ENCODE measurements at places on chromosomes 4 and X.

GRCh38 chr4:26406346-26406975 is 83.8 kb downstream of the CCKAR start:
- DNase-seq: no peak

- DNase-seq: no peak
Measured at GRCh38 chrX:108162265-108162664, 70.7 kb downstream of the ATG4A start.

DNA sequence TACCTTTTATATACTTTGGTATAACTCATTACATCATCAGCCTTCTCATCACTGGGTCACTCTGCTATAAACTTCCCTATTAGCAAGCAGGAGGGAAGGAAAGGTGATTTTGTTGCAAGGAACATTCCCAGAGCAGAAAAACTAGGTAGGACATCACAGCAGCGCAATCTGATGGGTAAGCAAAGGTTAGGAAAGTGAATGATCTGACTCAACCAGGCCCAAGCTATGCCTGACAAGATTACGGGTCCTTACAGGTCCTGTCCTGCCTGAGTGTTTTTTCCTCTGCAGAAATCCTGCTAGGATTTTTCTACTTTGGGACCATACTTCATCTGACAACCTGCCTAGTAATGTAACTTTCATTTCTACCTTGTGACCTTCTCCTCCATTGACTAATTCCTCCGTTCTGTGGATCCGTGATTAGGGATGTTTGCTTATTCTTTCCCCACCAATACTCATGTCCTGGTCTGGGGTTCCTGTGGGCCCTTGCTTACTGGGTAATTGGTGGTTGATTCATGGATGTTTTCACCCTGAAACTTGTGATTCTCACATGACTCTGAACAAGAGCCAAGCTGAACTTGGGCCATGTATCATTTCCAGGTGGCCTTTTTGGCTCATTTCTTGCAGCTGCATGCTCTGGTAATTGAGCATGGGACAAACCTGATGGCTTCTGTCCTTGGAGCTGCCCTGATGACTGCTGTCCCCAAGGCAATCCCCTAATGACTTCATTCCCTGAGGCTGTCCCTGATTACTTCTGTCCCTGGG is 111.9 kb upstream of the KIT start:
- no peak for DNase-seq

- DNase-seq: no peak
Measured at GRCh38 chr4:173508386-173509035, 21.5 kb downstream of the HAND2 start.

- DNase-seq: no peak
Measured at GRCh38 chr4:169664615-169665014, 44.2 kb downstream of the CLCN3 start.

DNA sequence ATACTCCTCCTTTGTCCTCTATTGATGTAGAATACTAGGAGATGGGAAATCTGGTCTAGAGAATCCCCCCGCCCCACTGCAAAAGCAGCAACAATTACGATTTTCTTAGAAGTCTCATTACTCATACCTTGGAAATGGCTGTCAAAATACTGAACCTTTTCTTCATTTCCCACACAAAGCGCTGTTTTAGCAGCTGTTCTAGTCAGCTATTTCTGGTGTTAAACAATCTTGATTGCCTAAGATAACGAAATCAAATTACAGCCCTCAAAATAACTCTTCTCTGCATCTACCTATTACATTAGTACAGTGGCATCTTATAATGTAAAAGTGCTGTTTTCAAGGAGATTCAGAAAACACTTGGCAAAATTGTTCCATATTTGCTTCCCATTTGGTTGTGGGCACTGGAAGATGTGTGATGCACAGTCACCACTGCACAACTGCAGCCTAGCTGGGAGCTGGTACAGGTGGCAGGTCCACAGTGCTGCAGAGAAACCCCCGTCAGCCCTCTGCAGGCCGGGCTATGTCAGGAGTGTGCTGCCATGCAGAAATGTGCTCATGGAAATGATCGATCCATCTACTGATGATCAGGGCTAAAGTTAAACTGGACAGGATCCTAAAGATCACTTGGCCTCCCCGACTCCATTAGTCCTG is 50.4 kb downstream of the TBC1D9 start:
- no peak for DNase-seq

GRCh38 chr4:146095860-146096259 is 79.7 kb upstream of the LSM6 start:
- DNase-seq: no peak

GRCh38 chr4:149344436-149344835 is 471.2 kb downstream of the IQCM start:
- peak; percentile 18 for DNase-seq

- no peak for DNase-seq
Measured at GRCh38 chr4:183343730-183344129, 21.5 kb upstream of the CLDN24 start.

DNA sequence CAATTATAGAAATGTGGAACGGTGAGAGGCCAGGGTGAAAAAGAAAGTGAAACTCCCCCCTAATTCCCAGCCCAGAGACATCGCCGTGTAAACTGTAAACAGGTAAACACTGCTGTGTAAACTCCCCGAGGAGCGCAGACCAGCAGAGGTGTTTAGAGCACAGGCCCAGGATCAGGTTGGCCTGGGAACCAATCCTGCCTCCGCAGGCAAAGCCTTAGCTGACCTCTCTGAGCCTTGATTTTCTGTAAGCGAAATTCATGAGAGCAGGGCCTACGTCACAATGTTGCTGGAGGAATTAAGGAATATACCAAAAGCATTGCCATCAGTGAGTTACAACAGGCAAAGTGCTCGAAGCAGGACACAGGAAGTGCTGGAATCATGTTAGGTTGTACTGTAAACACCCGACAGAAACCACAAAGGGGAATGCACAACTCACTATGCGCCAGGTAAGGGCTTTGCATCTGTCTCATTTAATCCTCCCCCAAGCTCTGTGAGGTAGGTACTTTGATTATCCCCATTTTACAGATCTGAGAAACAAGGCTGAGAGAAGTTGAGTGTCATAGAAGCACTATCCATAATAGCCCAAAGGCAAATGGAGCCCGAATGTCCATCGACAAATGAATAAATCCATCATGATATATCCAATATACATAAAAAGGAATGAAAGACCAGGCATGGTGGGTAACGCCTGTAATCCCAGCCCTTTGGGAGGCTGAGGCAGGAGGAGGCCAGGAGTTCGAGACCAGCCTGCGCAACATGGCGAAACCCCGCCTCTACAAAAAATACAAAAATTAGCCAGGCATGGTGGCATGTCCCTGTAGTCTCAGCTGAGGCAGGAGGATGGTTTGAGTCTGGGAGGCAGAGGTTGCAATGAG is 30.7 kb upstream of the KIAA0232 start:
- no peak for DNase-seq

- no peak for DNase-seq
Measured at GRCh38 chrX:45295259-45295986, 94.7 kb upstream of the DIPK2B start.

GRCh38 chr4:40046311-40046980 is 10.2 kb upstream of the N4BP2 start:
- peak; percentile 61 for DNase-seq

DNA sequence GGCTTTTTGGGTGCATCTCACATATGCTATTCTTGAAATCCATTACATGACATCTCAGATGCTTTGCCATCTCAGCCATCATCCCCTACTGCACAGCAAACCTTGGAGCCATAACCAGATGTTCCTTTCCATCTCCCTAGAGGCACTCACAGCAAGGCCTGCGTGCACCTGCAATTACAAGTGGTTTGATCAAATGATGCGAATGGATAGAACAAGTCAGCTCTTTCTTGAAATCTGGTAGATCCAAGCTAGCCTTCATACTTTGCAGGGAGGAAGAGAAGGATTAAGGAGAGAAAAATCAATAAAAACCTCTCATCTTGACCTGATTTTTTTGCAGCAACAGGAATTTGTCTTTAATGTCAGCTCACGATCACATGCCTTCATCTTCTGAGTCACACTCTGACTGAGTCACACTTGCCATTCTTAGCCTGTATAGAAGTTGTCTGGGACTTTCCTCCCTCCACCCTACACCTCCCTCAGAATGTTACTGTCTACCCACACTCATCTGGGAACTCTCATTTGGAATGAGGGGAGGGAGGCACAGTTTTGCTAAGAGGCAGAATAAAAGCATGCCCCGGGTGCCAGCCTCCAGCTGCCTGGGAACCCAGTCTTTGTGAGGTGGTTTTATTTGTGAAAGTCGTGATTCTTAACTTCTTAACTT is 11.9 kb upstream of the TRIML1 start:
- DNase-seq: peak; percentile 81

All from GM03348 (cell line).